ENCODE measurements at places on chromosomes 2 and 18.
A peak's percentile ranks its signal among the peaks of the same experiment; 100 is the strongest.

DNA sequence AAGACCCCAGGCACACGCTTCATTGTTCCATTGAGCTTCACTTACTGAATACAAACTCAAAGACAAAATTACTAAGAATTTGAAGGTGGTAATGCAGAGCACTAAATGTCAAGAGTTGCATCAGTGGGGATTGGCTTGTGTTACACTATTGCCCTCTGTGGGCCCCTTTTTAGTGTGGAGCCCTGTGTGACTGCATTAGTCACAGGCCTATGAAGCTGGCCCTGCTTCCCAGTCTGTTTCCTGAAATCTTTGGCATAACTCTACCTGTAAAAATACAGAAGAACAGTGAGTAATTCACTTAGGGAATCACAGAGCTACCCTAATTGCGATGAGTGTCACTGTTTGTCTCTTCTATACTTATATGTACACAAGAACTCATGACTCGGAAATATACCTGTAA, 40.0 kb upstream of the STPG4 start:
- peak; percentile 7 for DNase-seq

- no peak for DNase-seq
Observed at GRCh38 chr2:3422161-3422779, 42.8 kb downstream of the TRAPPC12 start.

DNA sequence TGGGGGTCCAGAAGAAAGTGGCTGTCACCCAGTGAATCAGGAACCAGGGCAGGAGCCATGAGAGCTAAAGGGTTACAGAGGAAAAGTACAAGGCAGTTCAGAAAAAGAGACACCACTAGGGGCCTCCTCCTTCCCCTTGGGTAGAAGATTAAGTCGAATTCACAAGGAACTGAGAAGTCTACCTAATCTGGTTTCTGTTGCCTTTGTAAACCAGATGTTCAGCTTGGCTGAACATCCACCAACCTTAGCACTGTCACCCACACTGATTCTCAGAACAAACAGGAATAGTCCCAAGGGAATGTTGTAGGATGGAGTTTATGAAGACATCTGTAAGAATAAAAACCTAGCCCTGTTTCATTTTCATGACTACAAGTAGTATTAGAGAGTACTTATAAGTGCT, 90.4 kb upstream of the NOSTRIN start:
- no peak for DNase-seq

DNA sequence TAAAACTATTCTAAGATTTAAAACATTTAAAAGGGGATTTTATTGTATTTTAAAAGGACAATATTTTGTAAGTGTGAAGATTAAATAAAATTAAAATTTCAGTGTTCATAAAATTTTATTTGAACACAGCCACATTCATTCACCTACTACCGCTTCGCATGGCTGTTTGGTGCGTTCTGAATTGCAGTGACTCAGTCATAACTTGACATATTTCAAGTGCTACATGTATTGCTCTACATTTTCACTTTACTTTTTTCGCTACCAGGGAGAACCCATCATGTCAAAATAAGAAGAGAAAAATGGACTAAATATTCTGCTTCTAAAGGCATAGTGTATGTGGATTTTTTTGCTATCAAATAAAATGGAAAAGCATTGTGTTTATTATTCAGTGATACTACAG, 8.7 kb downstream of the PTH2R start:
- no peak for DNase-seq

GRCh38 chr2:211216221-211216620, 659.8 kb downstream of the CPS1 start:
- DNase-seq = no peak

DNA sequence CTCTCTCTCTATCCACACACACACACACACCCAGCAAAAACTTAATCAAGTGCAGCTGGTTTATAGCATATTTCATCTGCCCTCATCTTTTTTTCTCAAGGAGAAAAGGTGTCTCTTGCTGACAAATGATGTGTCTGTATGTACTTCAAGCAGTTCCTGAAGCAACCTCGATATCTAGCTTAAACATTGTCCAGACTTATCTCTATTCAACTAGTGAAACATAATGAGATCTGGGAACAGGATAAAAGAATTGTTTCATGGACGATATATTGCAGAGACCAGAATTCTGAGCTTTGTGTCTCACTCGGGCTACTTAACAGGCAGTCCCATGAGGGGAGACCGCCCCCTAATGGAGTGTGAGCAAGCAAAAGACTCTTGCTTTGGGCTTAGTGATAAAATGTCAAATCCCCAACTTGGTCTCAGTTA, 929.2 kb upstream of the SOX11 start:
- DNase-seq = no peak

GRCh38 chr2:44692821-44693220, 248.7 kb upstream of the SIX3 start:
- no peak for DNase-seq

DNA sequence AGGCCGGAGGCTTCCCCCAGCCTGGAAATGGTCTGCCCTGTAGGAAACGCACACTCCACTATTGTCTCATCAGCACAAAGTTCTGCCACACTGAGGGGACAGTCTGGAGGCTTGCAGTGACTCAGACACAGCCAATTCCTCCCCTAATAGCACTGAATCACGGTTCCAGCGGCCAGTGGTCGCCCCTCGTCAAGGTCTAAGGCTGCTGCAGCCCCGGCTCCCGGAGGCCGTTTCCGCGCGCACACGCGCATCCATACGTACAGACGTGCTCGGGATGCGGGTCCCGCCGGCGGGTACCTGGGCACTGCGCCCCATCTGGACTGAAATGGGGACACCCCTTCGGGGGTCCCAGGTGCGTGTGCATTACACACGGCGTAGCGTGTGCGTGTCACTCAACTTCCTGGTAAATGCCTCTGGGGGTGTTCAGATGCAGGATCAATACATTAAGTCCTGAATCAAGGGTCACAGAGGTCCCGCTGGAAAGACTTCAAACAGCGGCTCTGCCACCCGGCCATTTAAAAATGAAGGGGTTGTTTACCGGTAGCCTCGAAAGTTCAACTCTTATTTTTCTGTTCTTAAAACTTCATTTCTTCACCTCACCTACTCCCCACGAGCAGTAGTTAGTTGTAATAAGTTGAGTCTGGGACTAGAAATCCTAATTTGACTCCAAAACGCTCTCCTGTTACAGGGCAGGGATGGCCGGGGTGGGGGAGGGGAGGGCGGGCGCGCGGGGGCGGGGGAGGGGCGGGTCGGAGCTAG, 572 bp upstream of the ZNF516 start:
- no peak for DNase-seq

DNA sequence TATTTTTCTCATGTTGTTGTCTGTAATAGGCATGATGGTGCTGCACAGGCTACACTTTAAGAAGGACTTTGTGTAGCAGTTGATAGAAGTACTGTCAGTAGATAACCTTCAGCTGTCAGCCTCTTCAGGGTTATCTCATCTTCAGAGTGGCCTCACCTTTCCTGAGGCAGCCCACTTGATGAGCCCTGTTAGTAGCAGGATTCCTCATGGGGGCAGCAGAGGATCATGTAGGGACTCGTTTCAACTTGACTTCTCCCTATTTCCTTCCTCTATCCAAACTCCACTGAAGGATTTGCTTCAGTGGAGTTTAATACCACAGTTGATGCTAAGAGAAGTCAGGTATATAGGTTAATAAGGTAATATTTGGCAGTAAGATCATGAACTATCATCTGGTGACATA, 530.3 kb upstream of the FSIP2 start:
- DNase-seq = no peak

- peak; percentile 31 for DNase-seq
Observed at GRCh38 chr2:238173692-238174091, 14.9 kb downstream of the ERFE start.

DNA sequence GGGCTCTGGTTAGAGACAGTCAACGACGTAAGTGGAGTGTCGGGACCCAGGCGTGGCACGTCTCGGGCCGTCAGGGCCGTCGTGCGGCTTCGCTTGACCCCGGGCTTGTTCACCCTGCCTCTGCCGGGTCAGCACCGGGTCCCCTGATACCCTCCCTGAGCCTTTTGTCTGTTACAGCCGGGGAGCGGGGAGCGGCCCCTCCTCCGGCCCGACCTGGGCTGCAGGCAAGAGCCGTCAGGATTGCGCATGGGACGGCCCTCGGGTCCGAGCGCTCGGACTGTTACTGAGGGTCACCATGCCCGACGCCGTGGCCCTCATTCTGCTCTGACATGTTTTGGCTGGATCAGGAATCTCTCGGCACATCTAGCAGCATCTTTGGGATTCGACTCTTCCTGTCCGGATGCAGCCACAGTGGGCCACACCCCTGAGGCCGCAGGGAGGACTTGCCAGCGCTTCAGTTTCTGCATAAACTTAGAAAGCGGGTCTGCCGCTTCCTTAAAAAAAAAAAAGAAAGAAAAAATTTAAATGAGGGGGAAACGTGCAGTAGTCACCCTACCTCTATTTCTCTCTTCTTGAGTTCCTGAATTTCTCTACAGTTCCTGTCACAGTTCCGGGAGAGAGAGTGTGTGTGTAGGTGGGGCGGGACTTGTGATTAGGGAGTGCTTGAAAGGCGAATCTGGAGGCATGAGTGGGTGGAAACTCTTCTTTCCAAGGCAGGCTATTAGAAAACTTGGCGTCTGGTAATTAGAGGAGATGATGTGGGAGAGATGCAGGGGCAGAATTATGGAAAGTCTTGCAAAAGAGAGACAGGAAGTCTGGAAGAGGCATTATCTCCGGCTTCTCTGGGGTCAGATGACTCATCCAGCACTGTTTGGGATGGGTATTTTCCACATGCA, 909 bp downstream of the TMEM87B start:
- peak; percentile 30 for DNase-seq

- no peak for DNase-seq
Observed at GRCh38 chr18:24632158-24632988, 171.9 kb downstream of the HRH4 start.

- DNase-seq = no peak
Observed at GRCh38 chr2:25078170-25079049, 36.5 kb downstream of the EFR3B start.

GRCh38 chr18:42029092-42029491, 74.1 kb downstream of the PIK3C3 start:
- no peak for DNase-seq

DNA sequence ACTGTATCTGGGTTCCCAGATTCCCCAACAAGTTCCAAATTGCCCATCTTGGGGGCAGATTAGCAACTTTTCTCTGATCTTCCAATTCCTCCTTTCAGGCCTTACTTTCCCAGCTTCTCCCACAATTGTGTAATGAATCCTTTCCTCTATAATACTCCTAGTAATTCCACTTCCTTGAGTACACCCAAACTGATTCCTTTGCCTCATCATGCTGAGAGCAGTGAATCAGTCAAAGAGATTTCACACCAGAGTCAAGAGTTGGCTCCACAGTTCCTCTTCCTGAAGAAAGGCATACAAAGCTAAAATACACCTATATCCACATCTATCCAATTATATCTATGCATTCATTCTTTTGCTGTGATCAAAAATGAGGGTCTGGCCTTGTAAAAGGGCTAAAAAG, 28.6 kb upstream of the DAPL1 start:
- DNase-seq = no peak

DNA sequence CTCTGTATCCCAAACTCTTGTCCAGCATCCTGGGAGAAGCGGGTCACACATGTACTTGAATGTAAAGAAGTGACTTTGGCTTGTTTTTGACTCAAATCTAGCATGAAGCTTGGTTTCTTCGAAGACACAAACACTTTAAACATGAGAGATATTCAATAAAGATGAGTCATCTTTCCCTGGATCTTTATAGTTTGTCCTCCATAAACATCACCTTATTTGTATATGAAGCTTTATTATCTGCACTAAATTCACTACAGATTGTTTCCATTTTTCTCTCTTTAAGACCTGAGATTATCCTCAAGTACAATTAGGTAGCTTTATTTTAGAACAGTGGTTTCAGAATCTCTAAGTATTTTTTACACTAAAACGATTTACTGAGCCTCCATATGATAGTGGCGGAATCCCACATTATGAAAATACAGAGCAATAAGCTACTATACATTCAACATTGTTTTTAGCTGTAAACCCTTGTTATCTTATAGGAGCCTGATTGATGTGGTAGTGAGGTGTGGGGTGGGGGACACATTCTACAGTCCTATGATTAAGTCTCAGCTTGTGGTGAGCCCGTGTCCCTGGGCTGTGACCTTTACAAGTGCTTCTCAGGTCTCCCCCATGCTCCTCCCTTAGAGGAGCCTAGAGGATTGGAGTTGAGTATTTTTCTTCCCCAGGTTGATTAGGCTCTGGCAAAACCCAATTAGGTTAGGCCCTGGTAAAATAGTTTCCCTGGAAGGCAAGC, 79.6 kb upstream of the RAPGEF4 start:
- DNase-seq = no peak

GRCh38 chr2:201070948-201071478, 458 bp downstream of the HYCC2 start:
- peak; percentile 34 for DNase-seq

GRCh38 chr18:28208712-28209265, 31.9 kb upstream of the CDH2 start:
- DNase-seq = no peak

GRCh38 chr2:23694058-23695045, 232.6 kb downstream of the ATAD2B start:
- DNase-seq = no peak

DNA sequence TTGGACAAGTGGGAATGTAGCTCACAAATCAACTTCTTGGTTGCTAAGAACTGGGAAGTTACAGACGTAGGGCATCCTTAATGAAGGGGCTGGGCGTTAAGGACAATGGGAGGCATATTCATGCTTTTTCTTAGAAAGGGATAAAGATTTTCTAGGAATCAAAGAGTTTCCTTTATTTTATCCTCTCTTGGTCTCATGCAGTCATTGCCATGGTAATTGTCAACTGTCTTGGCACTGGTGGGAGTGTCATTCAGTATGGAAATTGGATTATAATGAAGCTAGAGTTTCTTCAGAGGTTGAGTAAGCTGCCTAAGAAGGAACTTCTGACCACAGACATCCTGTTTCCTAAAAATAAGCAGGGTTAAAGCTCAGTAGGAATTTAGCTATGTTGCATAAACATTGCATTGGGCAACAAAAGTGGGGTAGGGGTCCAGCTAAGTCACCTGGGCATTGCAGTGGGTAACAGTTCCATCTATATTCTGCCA, 114.0 kb downstream of the LYPD6B start:
- no peak for DNase-seq

DNA sequence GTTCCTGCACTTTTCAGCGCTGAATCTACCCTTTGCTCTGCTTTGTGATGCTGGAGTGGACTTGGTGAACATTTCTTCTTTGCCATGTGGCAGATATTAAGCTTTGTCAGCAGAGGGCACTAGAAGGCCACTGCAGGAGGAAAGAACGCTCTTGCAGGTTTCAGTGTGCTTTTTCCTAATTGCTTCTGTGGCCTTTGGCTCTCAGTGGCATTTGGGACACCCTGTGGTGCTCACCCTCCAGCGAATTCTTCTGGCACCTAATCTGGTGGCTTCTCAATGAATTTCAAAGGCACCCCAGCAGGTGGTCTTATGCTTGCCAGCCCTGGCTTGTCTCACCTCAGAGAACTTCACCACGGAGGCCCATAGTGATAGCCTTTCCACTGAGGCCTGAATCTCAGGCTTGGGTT, 146.7 kb downstream of the MYO3B start:
- peak; percentile 5 for DNase-seq

Measured in hematopoietic multipotent progenitor cell treated with erythropoietin and hydrocortisone succinate and interleukin-3 and kit ligand, for 15 days (in vitro differentiated cells).